AG08396 (cell line): ENCODE measurements at places on chromosomes 7 and 10.
A peak's percentile ranks its signal among the peaks of the same experiment; 100 is the strongest.

- DNase-seq: no peak
These were observed 38.0 kb downstream of the ADD3 start for GRCh38 chr10:110045772-110046171.

DNA sequence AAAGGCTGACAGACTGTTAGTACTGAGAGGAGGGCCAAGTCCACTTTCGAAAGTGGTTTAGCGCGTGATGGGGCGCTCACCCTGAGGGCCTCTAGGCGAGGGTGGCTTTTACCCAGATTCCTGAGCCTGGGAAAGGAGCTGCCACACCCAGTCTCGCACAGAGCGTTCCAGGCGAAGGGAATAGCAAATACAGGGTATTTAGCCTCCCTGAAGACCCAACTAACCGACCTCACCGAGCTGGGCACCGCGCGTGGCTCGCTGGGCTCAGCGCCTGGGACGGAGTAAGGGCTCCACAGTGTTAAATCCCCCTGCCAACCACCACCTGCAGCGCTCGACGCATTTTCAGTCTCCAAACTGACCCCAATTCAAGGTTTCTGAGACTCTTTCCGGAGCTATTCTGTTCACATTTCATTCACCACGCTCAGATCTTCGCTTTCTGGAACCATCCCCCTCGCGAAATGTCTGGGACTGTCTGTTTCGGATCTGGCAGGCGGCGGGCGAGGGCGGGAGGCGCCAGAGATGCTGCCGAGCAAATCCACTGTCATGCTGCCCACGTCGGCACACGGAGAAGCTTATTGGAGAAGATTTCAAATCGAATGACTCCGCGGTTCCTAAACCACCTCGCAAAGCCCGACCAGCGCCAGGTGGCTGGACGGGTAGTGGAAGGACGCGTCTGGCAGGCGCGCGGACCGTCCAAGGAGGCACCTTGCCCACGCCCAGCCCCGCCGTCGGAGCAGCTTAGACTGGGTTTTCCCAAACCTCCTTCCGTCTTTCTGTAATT, 1.4 kb upstream of the OSBPL3 start:
- peak; percentile 56 for DNase-seq

- no peak for DNase-seq
These were observed 112.7 kb upstream of the BMPER start for GRCh38 chr7:33792547-33793105.

GRCh38 chr7:64914557-64914956, 11.5 kb downstream of the ZNF273 start:
- no peak for DNase-seq
